ENCODE measurements at places on chromosomes 2 and 18.

- DNase-seq, result peak; percentile 38
Observed at GRCh38 chr2:196059491-196059960, 9.1 kb downstream of the DNAH7 start.

- DNase-seq, result no peak
Observed at GRCh38 chr2:207087046-207087902, 78.5 kb downstream of the KLF7 start.

DNA sequence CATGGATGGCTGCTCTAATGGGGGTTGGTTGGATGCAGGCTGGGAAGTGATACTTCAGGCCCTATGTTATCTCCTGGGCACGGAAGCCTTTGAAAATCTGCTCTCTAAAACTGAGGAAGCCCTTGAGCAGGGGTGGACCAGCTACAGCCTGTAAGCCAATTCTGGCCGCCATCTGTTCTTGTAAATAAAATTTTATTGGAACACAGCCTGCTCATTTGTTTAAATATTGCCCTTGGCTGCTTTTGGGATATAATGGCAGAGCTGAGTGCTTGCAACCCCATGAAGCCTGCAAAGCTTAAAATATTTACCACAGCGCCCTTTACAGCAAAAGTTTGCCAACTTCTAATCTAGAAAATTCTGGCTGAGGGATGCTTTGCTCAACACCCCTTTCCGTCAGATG lies 11.9 kb upstream of the IGFBP2 start:
- DNase-seq, result peak; percentile 24

- no peak for DNase-seq
Observed at GRCh38 chr18:79871481-79872091, 73.8 kb downstream of the KCNG2 start.

DNA sequence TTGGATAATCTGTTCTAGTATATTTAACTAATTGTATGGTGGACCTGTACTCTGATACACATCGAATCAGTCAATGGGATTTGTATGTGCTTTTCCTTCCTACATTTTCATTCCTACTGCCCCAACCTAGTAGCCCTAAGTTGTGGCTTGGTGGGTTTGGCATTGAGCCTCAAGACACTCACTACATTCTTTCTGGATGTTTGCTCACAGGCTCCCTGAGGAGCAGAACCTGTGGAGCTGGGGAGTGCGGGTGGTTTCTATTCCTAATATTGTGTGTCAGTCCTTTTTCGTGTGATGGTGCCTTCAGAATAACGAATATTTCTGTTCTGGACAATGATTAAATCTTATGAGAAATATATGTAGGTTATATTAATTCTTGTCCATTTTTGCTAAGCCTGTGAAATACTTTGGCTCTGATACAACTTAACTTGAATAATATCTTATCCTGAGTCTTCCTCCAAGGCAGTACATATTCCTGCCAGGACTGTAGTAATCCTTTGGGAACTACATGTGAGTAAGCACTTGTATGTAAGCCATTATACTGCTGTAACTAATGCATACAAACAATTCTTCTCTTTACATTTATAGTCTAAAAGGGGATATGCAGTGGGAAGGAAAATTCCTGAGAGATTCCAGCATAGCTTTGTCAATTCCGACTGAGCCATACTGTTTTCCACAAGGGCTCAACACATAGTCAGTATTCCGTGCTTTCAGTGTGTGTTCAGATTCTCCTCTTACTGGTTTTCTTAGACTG lies 150.6 kb downstream of the AGPS start:
- DNase-seq, result peak; percentile 76

DNA sequence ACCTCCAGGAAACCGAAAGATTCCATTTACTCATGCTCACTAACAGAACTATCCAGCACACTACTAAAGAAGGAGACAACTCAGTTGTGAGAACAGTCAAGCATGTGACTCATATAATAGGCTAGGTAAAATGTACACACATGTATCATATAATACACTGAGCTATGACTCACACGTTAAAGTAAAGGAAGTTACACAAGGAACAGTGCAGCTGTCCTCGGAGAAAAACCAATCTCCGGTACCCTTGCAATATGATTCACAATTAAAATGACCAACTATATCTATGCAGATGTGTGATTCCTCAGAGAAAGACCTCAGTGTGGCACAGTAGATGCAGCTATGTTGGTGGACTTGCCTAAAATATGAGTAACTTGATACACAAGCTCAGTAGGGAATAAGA lies 76.5 kb downstream of the STRN start:
- peak; percentile 95 for DNase-seq

DNA sequence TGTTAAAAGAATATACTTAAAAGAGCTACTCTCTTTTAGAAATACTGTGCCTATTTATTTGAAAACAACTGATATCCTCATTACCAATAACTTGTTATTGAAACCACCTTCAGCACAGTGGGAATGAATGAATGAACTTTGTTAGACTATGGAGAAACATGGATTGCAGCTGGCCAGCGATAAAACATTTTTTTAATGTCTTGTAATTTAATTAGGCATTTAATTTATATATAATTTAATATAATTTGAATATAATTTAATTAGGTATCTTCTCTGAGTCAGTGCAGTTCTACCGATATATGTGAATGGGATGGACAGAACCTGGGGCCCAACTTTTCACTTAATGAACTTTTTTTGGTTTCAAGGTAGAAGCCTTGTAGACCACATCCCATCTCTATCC lies 94.4 kb downstream of the KCTD18 start:
- no peak for DNase-seq

DNA sequence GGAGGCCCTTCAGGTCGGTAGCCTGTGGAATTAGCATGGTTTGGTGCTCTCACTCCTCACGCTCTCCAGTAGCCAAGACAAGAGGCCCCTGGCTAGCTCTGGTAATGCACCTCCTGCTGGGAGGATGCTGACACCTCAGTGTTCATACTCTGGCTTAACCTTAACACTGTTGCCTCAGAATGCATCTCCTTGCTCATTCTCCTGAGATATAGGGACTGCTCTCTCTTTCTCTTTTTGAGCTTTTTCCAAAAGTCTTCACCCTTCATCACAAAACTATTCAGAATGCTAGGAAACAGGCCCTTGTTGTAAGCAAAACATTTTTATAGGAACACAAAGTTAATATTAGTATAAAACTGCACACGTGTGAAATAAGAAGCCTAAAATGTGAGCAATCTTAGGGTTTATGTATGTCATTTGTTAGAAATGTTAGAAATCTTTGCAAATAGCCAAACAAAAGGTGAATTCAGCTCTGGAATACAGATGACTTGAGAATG lies 17.3 kb upstream of the IMPA2 start:
- no peak for DNase-seq

DNA sequence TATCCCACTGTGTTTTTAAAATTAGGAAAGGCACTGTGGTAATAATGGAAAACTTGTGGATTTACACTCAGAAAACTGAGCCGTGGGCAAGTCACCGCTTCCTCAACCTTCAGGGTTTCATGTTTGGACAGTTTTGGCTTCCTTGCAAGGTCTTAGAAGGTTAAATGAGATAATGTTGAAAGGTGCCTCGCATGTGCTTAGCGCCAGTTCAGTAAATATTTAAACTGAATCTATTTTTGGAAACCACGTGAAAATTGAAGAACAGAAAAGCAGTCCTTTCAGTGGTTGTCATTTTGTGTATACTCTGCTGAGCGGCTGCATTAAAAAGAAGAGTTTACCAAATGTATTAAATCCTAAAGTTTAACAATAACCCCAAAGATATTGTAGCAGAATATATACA lies 15.2 kb upstream of the AGAP1 start:
- DNase-seq, result no peak

- no peak for DNase-seq
Observed at GRCh38 chr2:218270721-218271486, 585 bp downstream of the PNKD start.

GRCh38 chr2:225017713-225018112 lies 24.6 kb downstream of the DOCK10 start:
- DNase-seq, result no peak

DNA sequence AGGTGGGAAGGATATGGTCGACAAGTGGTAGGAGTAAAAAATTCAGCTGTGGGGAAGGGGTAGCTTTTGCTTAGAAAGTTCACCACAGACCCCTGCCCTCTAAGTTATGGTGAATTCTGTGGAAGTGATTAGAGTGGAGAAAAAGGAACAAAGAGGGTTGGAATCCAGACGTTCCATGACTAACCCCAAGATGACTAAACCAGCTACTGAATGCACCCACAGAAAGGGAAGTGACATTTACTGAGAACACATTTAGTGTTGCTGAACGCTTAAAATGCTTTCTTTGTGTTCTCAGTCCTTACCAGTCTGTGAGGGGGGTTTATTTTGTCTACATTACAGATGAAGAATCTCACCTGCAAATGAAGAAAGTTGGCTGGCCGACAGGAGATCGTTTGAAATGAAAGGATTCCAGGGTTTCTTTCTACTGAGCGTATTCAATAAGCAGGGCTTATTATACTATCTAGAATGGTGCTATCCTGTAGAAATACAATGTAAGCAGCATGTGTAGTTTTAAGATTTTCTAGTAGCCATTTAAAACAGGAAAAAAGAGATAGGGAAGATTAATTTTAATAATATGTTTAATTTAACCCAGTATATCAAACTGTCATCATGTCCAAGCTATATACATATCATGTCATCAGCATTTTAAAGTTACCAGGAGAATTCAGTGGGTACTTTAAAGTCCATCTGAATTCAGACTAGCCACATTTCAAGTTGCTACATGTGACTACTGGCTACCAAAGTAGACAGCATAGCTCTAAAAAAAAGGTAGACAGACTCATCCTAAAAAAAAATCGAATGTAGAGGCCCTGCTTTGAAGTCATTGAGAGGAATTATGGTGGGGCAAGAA lies 60.1 kb downstream of the LIMS1 start:
- peak; percentile 95 for DNase-seq

GRCh38 chr2:6922201-6922656 lies 5.0 kb downstream of the RNF144A start:
- no peak for DNase-seq

DNA sequence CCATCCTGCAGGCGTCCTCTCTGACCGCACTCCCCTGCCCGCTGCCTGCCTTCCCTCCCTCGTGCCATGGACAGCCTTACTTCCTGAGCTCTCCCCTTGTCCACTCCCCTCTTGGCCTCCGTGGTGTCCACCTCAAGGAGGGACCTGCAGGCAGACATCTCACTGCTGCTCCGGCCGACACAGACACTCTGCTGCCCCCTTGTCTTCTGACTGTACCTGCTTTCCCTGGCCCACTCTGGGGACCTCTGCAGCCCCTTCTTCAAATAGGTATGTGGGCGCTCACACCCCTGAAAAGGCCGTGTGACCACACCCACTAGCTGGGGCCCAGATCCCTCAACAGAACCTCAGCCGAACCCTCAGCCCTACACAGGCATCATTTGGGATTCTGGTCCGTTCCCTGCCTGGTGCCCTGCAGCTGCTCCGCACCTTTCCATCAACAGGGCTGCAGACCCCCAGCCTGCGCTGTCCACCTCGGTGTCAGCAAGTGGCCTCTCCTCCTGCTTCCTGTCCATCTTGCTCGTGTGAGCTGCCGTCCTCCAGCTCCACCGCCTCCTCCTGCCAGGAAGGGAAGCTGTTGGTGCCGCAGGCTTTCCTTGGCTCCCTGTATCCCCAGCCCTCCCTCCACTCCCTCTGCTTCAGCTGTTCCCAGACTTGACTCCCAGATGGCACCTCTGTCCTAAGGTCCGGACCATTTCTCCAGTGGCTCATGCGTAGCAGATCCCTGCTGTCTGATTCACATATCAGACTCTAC lies 94.1 kb downstream of the KLHL29 start:
- DNase-seq, result no peak

DNA sequence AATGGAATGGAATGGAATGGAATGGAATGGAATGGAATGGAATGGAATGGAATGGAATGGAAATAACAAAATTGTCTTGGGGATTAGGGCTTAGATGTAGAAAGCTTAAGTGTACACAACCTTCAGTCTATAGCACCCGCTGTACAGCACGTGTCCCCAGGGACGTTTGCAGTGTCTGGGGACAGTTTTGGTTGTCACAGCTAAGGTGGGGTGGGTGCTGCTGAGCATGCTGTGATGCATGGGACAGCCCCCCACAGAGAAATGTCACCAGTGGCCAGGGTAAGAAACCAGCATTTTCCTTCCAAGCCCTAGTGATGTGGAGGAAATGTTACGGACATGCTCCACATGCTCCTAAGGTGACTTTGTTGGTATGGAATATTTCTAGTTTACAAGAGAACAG lies 70.8 kb downstream of the SH3RF3 start:
- no peak for DNase-seq

DNA sequence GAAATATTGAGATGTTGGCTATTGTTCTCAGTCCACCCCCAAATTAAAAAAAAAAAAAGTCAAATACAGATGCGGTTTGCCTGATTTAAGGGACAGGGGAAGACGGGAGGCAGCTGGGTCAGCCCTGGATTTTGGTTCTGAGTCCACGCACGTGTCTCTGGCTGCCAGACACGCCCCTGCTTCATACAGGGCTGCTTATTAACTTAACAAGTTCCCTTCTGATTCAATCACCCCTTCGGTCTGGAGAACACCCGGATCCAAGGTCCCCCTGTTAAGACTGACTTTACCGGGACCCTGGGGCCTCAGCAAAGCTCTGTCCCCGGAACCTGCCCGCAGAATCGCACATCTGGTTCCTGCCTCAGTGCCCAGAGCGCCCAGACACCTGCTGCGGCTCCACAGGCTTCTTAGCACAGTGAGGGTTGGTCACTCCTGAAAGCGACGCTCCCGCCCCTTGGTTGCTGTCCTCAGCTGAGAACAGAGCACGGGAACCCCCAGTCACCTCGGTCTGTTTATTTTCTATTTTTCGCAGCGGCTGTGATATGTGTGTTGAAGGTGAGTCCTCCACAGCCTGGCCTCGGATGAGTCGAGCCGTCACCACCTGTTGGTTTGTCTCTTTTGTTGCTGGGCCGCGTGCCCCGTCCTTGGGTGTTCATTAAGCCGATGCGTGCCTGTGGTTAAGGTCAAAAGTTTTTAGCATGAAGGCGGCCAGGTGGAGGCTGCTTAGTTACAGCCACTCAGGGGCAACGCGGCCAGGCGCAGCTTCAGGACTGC lies 57.2 kb downstream of the RTP5 start:
- no peak for DNase-seq

DNA sequence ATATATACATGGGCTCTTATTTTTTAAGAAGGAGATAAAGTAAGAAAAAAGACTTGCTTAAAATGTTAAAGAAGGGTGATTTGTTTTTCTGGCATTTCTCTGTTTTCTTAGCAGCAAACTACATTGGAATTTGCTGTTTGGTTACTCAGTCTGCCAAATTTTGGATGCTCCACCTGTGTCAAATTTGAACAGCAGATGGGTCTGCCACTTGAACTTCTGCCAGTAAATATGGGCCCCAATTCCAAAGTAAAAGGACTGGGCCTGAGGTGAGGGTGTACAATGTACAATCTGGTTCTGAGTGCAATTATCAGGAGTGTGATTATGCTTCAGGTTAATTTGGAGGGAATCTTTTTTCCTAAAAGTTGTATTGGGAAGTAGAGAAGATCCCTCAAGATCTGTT lies 794.5 kb downstream of the DSC3 start:
- DNase-seq, result no peak
